ENCODE measurements at places on chromosomes 5 and 9.

DNA sequence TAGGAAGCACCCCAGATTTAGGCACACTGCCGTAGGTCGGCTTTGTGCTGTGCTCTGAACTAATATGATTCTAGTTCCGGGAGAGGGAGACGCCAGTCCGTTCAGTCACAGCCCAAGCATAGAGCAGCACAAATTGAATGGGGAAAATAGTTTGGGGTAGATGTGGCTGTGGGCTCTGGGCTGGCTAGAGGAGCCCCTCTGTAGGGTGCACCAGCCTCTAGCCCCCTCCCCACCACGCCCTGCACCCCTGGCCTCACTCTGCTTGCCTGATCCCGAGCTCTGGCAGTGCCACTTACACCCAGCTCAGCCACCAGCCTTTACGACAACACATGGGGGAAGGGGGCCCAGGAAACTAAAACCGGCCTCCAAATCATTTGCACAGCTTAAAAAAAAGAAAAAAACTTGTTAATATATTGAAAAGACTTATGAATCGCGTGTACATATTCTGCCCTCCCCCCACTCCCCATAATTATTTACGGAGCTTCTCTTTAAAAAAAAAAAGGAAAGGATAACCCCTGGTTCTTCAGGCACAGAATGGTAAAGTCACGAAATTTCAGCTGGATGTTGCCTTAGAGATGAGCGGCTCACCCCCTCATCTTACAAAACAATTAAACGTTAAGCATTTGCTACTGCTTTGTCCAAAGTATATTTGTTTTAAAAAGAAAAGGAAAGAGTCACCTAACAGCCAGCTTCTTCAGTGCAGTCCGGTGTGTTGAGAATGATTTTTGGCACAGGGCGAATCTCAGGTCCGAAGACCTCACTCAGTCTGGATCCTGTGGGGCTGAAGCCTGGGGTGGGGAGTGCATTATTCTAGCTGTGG is 3.5 kb downstream of the LMX1B start:
- no peak for DNase-seq

- DNase-seq, result no peak
Observed at GRCh38 chr5:135565266-135565665, 13.5 kb downstream of the CXCL14 start.

GRCh38 chr5:6545770-6546690 is 86.8 kb downstream of the NSUN2 start:
- DNase-seq, result no peak

DNA sequence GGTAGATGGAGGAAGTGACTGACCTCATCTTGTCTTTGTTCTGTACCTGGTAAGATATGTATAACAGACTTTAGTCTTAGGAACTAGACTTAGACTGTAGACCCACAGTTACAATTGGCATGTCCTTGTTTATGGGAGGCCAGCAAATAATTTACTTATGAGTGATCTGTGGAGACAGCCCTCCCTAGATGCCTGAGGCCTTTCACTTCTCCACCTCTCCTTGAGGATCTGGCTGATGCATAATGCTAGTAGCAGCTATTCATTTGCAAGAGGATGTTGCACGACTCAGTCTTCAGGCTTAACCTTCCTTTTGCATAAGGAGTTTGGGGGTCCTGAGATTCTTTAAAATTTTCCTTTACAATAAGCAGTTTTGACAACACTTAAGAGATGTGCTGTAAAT is 100.7 kb downstream of the YTHDC2 start:
- DNase-seq, result no peak

DNA sequence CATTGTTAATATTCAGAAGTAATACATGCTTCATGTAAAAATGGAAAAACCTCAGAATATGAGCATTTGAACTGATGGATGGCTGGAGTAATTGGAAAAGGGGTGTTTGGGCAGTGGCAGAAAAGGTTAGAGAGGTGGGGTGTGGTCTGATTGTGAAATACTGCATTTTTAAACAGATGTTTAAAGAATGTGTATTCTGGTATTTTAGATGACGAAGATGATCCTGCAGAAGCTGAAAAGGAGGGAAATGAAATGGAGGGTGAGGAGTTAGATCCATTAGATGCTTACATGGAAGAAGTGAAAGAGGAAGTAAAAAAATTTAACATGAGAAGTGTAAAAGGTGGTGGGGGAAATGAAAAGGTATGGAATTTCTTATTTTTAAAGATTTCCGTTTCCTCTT is 18.8 kb downstream of the DDX46 start:
- DNase-seq, result no peak

DNA sequence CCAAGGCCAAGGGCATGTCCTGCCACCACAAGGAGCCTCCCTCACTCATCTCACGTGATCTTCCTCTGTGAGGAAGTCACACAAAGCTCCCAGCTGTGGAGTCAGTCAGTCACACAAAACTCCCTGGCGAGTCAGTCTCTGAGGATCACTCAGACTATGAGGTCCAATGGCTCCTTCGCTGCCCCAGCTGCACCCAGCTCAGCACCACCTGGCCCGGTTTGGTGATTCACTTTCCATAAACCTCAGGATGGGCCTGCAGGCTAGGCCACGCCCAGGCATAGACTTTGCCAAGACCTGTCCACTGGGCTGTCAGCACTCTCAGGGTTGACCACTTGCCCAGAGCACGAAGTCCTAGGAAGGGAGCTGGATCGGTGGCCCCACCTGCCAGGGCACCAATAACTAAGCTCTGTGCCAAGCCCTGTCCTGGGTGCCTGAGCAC is 233.8 kb downstream of the HSPA4 start:
- DNase-seq, result no peak

GRCh38 chr9:88236511-88237478 is 98.5 kb upstream of the SPATA31C2 start:
- no peak for DNase-seq

DNA sequence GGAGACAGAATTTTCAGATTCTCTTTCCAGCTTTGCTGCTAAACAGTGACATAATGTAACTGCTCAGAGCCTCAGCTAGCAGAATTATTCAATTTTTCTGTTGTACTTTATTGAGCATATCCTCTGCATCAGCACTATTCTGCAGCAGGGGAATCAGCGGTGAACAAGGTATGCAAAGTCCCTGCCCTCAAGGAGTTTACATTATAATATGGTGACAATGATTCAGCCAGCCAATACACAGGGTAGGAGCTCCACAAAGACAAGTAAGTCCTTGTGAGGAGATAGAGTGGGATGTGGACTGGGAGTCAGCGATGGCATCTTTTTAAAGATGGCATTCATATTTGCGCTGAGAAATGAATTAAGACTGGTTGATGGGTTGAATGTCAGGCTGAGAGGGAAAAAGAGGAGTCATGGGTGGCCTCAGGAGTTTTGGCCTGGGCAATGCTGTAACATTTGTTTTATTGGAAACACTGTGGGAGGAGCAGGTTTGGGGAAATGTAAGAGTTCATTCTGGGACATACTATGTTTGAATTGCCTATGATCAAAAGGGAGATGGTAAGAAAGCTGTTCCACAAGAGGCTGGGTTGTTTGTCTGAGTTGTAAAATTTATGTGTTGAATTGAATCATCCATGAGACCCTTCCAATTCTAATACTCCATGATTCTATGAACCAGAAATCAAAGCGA is 194.5 kb downstream of the PLK2 start:
- no peak for DNase-seq

GRCh38 chr9:114225561-114226212 is 70.3 kb downstream of the COL27A1 start:
- no peak for DNase-seq

- no peak for DNase-seq
Observed at GRCh38 chr5:174720612-174721529, 3.5 kb upstream of the MSX2 start.

DNA sequence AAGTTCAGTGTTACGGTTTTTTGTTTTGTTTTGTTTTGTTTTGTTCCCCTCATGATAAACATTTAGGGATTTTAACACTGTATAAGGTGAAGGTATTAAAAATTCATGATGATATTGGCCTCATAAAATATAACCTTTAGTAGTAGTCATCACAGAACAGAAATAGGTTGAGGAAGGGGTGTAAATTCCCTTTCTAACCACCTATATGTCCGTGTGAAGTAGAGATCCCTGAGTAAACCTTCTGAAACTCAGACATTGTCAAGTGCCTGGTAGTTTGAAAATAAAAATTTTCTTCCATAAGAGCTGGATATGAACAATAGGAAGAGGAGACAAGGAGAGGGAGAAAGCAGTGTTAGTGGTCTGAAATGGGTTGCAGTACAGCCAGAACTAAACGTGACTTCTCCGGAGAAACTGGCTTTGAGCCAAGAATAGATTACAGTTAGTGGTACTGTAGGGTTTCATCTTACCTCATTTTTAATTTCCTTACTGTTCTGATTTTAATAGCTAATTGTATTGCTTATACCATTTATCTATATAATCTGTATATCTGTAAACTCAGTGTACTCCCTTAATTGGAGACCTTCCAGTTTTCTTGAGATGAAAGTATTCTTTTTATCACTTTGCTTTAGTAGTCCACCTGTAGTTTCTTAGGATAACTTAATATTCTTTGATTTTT is 18.3 kb downstream of the UGCG start:
- no peak for DNase-seq

DNA sequence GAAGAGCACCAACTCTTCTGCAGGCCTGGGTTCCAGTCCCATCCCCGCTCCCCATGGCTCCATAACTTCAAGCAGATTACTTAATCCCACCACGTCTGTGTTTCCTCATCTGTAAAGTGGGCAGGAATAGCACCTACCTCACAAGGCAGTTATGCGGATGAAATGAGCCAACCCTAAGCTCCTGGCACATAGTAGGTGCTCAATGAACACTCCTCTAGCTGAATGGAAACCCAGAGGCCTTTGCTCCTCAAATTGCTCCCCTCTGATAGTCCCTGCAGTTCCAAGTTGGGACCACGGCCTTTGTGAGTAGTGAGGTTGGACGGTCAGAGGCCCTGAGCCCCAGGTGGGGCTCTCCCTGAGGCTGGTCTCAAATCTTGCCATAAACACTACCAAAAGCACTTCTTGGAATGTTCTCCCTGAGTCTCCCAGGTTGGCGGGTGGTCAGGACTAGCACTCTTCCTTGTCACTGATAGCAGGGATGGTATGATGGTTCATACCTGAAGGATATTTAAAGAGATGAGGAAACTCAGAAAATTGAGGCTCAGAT is 35.5 kb upstream of the SYNPO start:
- DNase-seq, result no peak

DNA sequence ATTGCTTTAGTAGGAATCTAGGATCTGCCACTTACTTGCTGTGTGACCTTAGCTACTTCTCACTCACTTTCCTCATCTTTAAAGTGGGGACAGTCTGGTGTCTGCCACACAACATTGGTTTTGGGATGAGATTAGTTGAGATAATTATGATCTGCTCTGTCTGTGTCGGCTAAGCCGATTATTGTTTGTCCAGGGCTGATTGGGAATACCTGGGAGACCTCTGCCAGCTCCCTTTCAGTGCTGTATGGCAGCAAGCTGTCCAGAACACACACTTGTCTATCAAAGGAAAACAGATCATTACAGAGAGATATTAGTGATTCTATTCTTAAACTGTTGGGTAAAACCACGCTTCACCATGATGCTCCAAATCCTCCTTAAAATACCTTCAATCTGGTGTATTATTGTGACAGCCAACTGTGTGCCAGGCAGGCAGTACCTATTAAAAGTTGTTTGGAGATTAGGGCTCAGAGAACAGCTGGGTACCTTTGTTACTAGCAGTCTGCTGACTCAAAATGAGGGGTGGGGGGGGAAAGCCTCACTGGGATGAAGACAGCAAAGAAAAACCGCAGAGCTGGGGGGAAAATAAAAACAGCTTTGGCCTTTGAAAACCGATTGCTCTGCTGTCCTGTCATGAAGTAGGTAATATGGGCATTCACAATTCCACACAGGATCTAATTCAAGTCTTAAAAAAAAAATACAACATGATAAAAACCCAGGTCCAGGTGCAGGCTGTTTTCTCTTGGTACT is 458.4 kb upstream of the C9orf72 start:
- DNase-seq, result no peak

GRCh38 chr5:135743181-135743580 is 91.3 kb upstream of the SLC25A48 start:
- no peak for DNase-seq

GRCh38 chr9:91117474-91117891 is 244.2 kb downstream of the AUH start:
- DNase-seq, result no peak

GRCh38 chr9:35909687-35910612 is 660 bp downstream of the SPAAR start:
- DNase-seq, result no peak

GRCh38 chr5:142305211-142305610 is 19.6 kb downstream of the SPRY4 start:
- DNase-seq, result no peak

GRCh38 chr5:88251048-88251711 is 17.5 kb downstream of the TMEM161B start:
- DNase-seq, result no peak

DNA sequence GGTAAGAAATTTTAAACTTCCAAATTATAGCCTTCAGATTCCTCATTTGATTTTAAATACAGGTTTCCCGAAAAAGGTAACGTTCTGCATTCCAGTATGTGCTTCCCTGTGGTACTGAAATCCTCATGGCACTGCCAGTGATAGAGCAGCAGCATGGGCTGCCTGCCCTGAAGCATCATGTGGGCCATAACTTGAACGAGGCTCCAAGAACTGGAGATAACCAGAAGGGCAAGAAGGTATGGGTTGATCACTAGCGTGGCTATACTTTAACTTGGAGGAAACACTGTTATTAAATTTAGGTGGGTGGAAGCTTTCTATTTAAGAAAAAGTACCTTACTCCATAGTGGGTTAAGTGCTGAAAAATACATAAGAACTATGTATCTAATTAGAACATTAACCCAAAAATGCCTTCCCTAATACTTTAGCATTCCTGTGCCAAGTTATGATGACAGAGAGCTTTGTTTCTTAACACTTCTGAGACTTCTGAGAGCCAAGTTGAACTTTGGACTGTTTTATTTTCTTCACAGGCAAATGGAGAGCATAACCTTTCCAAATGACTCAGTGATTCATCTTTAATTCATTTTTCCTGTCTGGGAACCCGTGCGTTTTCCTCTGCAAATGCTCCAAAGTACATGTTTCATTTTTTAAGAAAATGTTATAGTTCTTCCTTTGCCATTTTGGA is 191.5 kb upstream of the GNA14 start:
- no peak for DNase-seq

DNA sequence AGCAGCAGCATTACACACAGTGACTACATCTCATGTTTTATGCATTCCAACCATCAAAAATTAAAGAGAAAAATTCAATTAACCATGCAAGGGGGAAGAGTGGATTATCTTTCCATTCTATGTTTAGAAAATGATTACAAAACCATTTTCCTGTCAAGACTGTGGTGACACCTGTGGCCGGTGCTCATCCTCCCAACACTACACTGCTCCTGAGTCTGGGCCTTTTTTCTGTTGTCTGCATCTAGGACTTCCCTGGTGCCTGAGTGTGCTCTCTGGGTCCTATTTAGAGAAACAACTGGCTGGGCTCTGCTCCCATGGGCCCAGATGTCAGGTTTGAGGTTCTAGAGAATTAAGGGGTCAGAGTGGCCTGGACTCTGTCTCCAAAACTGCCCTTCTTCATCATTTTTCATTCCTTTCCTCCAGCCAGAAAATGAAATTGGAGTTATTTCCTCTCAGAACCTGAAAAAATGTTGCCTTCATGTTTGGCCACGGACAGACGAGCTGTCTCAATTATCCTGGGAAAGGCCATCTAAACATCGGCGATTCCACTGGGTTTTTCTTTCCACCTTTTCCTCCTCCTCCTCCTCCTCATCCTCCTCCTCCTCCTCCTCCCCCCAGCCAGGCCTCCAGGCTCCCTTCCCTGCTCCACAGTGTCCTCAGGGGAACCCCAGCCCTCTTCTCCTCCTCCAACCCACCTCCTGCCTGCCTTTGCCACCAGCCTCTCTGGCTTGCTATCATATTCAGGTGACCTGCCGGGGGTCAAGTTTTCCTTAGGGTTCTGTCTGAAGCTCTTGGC is 11.4 kb upstream of the ARSI start:
- no peak for DNase-seq

Data from stimulated activated CD8-positive, alpha-beta memory T cell treated with anti-CD3 and anti-CD28 coated beads, Interleukin-7, amount 100 ng/mL, for 1 hour (primary cell).